Sigmoid colon (tissue), 7 donors: ENCODE measurements at places on chromosomes 5 and 9. TPM values are rescaled to one million over a fixed set of nuclear protein-coding genes. Genes with fewer than 3 reads are reported as not detected.

- H3K4me3 ChIP-seq, result no peak overlapping the region
- no peaks in the 10 kb centered on the region for H3K27me3 ChIP-seq
- no peaks in the 10 kb centered on the region for H3K36me3 ChIP-seq
- H3K27ac ChIP-seq, result no peak overlapping the region
- DNase-seq, result no peak
- H3K4me1 ChIP-seq, result no peaks in the 10 kb centered on the region
Observed at GRCh38 chr5:30387974-30388632, 805.4 kb upstream of the CDH6 start.

- H3K27ac ChIP-seq, result peak overlapping the region; percentile 90
- H3K36me3 ChIP-seq, result peaks cover 3% of the 10 kb centered on the region
- H3K4me3 ChIP-seq, result no peak overlapping the region
- peaks cover 62% of the 10 kb centered on the region for H3K4me1 ChIP-seq
- H3K27me3 ChIP-seq, result no peaks in the 10 kb centered on the region
Observed at GRCh38 chr9:68462105-68462775, 78.4 kb downstream of the TMEM252 start.

- no peaks in the 10 kb centered on the region for H3K4me1 ChIP-seq
- no peak for DNase-seq
- H3K36me3 ChIP-seq, result no peaks in the 10 kb centered on the region
- H3K4me3 ChIP-seq, result no peak overlapping the region
Observed at GRCh38 chr5:156896546-156896945, 46.5 kb downstream of the PPP1R2B start.

DNA sequence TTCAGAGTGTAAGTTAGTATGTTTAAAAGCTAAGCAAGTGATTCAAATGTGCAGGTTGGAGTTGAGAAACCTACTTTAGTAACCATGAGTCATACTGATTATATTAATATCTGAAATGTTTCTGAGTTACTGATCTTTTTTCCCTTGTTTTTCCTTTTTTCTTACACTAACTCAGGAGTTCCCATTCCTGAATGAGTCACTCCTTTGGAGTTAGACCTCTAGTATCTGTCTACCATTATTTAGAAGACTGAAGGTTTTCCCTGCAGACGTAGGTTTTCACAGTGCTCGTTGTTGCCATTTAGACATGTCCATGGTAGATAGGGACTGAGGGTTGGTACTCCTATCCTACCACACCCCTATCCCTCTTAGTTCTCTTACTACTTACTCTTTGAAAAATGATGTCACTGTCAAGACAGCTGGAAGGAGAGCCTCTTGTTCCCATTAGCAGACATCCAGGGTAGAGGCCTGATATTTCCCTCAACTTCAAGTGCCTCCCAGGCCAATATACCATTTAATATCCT is 20.2 kb downstream of the OCLN start:
- no peak for DNase-seq
- no peak overlapping the region for H3K4me3 ChIP-seq
- H3K36me3 ChIP-seq, result no peaks in the 10 kb centered on the region

DNA sequence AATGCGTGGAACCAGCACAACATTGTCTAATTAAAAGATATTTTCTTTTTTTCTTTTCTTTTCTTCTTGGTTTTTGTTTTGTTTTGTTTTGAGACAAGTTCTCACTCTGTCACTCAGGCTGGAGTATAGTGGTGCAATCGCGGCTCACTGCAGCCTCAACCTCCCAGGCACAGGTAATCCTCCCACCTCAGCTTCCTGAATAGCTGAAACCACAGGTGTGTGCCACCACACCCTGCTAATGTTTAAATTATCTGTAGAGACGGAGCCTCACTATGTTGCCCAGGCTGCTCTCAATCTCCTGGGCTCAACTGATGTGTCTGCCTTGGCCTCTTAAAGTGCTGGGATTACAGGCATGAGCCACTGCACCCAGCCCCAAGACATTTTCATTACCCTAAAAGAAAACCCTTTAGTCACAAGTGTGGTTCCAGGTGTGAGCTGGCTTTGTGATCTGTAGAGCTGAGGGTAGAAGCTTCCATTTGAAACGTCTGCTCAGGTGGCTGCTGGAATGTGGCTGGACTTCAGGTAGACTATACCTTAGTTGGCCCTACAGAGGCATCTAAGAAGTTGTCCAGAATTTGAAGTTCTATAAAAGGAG is 19.1 kb upstream of the NEK6 start:
- H3K36me3 ChIP-seq, result no peaks in the 10 kb centered on the region
- no peak overlapping the region for H3K27ac ChIP-seq
- no peaks in the 10 kb centered on the region for H3K27me3 ChIP-seq
- peak; percentile 17 for DNase-seq

Gene IRX1
- not detected for total RNA-seq

Gene BTNL8
- not detected for total RNA-seq
